Lung microvascular endothelial cell (primary cell): ENCODE measurements at places on chromosomes 4 and X.

DNA sequence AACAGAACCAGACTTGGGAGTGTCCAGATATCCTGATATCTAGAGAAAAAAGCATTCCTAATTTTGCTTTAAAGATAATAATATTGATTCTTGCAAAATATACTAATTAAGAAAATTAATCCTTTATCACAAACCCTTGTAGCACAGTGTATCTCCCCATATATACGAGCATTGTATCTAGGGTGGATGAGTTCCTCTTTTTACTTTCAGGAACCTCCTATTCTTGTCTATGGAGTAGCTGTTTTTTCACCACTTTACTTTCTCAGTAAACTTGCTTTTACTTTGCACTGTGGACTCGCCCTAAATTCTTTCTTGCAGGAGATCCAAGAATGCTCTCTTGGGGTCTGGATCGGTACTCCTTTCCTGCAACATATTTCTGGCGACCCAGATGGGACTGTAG, 103.9 kb downstream of the GLUD2 start:
- no peak for DNase-seq

- DNase-seq: no peak
Observed at GRCh38 chr4:86319390-86319789, 40.5 kb downstream of the MAPK10 start.

DNA sequence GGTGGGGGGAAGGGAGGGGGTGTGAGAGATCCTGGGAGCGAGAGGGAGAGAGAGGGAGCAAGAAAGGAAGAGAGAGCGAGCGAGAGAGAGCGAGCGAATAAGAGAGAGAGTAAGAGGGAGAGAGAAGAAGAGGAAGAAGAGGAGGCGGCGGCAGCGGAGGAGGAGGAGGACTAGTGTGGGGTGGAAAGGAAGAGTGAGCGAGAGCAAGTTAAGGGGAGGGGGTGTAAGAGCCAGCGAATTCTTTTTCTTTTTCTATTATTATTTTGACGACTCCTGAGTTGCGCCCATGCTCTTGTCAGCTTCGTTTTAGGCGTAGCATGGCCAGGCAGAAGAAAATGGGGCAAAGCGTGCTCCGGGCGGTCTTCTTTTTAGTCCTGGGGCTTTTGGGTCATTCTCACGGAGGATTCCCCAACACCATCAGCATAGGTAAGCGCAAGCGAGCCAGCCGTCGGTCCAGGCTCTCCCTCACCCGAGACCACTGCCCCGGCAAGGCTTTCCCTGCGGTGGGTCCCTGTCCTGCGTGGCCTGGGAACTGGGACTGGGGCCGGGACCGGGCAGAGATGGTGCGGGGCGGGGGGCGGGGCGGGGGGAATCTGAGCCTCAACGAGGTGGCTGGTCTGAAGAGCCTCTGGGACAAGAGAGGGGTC, at the start of gene GRIA3:
Gene GRIA3 (plus strand): TSS at position 60 of the 647 bp plus-strand sequence. CDS start 258 bp downstream, at position 318.
- DNase-seq: no peak

DNA sequence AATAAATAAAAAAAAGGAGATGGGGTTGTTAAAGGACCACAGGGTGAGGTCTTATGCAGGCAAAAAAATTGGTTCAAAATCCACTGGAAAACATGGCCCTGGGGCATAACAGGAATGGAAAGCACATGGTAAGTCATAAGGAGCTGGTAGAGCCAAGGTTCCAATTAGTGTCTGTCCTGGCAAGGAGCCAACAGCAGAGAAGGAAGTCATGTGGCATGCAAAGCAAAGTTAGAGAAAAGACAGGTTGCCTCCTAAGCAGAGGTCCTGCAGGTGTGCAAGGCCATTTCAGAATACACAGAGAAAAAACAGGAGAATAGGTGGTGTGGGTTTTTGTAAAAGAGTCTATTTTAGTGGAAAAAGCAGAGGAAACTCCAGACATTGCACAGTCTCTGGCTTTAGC, 1881.7 kb downstream of the ARAP2 start:
- no peak for DNase-seq

DNA sequence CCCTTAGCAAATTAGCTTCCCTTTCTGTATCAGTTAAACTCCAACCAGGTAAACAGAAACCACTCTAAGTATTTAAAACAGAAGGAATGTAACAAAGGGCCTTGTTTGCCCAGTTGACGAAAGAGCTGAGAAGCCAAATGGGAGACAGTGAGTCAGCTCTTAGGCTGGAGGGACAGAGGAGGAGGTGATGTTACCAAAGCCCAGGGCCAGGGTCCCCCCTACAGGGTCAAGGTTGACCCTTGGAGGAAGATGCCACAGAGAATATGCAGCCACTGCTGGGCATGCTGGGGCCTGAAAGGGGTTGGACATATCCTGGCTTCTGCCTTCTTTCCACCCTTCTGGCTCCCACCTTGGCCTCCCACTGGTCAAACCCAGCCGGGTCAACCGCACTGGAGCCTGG, 38.3 kb upstream of the LGI2 start:
- DNase-seq: no peak

DNA sequence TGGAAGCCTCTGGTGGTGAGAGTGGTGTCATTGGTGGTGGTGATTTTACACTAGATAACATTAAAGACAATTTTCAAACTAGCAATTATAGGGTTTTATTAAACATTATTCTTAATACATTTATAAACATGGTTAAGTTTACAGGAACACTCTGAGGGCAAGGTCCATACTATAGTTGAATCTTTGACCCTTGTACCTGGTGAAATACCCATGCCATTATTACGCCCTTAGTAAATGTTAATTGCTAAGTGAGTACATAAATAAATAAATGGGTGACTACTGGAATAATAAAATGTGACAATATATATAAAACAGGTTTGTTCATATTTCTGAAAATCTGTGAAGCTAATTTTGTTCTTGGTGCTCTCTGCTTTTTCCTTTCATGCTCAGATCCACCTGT, 13.6 kb upstream of the CLNK start:
- DNase-seq: no peak

DNA sequence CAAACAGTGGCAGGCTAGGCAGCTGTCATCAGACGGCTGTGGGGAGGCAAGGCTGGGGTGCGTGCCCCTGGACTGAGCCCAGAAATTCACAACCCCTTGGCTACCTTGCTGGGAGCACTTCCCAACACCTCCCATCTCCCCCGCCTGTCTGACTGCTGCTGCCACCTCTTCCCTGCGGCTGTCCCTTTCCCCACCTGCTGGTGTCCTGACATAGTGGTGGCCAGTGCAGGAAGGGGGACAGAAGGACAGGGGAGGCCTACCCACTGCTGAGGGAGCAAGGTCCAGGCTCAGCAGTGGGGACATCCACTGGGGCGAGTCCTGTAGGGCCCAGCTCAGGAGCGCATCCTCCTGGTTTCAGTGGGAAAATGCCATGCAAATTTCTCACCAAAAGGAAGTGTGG, 3.4 kb downstream of the ABCD1 start:
- no peak for DNase-seq
